ENCODE measurements at places on chromosomes 1 and 21.

DNA sequence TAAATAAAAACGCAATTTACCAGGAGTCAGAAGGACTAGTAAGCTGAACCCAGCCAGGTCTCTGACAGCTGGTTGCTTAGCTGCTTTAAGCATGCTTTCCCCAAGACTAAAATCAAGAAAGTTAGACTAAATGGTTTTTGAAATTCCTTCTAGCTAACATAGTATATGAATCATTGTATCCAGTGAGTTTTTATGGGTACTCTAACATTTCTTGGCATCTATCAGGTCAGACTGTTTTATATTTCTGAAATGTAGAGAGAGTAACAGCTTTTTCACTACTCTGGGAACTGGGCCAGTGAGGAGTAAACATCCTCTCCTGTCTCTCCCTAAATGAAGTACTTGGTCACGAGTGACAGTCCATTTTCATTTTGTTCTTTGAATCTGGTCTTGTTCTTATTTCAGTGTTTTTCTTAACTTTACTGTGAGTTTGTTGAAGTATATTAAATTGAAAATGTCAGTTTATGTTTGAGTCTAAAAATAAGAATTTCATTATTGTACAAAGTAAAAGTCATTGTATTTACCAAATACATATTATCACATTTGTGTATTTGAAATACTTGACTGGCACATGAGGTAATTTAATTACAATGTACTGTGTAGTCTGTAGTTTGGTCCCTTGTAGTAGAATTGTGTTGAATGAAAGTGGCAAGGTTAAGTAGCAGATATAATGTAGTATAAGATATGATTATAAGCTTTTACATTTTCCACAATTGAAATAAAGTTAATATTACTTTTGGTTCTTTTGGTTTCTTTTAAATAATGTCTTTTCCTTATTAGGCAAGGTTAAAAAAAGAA, 47.6 kb downstream of the PKN2 start:
- DNase-seq = peak; percentile 64

DNA sequence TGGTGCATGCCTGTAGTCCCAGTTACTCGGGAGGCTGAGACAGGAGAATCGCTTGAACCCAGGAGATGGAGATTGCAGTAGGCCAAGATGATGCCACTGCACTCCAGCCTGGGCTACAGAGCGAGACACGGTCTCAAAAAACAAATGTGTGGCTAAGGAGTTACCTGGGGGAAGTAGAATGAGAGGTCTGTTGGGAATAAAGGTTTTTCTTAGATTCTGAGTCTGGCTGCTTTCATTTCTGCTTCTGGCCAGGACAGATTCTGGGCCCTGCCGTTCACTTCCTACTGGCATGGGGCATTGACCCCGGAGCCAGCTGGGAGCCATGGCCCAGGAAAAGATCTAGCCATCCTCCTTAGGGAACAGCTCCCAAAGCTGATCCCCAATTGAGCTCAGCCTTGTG, 420 bp upstream of the DCDC2B start:
- DNase-seq = no peak

DNA sequence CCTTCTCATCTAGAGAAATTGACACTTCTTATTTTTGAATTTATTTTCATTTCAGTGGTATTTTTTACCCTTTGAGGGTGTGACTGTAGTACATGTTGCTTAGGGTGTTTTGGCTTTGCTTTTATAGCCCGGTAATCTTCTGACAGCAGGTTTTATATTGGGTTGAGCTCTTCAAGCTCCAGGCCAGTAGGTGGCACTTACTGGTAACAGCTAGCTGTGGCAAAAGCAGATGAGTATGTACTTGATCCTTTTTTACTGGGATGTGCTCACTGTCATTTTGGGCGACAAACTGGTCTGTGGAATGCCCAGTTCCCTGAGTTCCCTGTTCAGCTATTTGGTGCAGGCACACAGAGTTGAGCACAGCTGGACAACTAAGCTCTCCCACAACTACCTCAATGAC, 916.2 kb upstream of the B3GALT2 start:
- DNase-seq = peak; percentile 69

GRCh38 chr1:96346719-96347118, 374.9 kb upstream of the PTBP2 start:
- no peak for DNase-seq

- DNase-seq = no peak
These were observed 7.1 kb upstream of the IL12RB2 start for GRCh38 chr1:67300561-67300960.

DNA sequence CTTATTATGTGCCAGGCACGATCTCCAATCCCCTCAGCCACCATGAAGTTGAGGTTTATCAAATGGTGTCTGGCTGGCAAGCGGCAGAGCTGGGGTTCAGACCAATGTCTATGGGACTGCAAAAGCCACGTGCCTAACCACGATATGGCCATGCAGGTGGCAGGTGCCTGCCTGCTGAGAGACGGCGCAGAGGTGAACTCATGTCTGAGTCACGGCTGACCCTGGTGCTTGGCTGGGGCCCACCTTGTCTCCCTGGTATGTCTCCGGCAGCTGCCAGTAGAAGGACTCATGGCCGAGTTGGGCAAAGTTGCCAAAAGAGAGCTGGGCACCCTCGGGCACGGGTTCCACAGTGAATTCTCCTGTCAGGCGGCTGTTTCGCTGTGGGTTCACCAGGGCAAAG, 59.9 kb downstream of the LDLRAD2 start:
- no peak for DNase-seq

GRCh38 chr1:190169311-190170067, 308.2 kb downstream of the BRINP3 start:
- DNase-seq = no peak

DNA sequence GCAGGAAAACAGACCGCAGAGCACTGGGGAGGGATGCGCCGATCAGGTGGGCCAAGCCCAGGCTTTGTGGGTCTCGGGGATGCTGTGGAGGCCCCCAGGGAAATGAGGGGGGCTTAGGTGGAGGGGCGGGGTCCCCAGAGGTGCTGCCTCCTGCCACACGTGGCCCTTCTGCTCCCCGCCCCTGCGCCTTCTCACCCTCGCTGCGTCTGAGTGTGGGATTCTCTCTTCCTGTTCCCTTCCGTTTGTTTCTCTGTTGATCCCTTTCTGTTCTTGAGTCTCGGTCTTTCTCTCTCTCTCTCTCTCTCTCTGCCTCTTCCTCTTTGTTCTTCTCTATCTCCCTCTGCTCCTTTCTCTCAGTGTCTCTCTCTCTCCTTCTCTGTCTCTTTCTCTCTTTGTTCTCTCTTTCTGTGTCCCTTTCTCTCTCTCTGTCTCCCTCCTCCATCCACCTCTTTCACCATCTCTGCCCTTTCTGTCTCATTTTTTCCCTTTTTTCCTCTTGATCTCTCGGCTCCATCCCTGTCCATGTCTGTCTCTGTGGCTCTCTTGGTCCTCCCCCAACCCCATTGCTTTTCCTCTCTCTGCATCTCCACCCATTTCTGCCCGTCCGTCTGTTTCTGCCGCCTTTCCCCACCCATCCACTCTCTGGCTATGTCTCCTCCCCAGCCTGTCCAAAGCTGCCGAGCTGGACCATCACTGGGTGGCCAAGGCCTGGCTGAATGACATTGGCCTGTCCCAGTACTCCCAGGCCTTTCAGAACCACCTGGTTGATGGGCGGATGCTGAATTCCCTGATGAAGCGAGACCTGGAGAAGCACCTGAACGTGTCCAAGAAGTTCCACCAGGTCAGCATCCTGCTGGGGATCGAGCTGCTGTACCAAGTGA, 52.4 kb upstream of the TMEM51 start:
- DNase-seq = no peak

DNA sequence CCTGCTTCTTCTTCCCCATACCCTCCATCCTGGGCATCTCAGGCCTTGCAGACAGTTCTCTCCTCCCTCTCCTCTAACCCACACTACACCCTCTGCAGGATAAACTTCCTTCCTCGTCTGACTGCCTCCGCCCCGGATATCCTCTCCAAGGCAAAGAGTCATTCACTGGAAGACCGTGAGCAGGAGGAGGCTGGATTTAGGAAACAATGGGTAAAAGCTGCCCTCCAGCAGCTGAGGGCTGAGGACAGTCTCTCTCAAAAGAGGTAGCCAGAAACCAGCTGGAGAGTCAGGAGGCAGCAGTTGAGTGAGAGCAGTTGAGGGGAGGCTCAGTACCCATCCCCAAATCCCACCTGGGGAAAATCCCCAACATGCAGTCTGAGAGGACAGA, 1.4 kb downstream of the CSRP1 start:
- peak; percentile 95 for DNase-seq

DNA sequence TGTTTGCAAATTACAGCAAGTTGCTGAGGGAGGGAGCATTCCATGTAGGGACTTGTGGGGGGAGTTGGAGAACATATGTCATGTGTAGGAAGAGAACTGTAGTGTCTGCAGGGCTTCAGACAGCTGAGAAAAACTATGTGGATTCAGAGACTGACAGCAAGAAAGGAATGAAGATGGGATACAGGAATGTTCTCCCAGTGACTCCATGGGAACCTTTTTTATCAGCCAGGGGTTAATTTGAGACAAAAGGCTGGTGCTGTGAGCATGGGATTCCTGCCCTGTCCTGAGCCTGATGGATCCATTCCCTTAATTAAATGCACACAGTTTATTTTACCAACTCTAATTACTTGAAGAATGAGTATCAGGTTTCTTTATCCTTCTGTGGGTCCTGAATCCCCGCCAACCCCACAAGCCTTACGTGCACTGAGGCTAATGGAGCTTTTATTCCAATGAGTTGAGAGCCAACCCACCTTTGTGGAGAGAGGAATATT, 26.5 kb upstream of the PLXNA2 start:
- no peak for DNase-seq

- DNase-seq = no peak
These were observed 30.7 kb upstream of the SLC19A1 start for GRCh38 chr21:45572783-45573451.

DNA sequence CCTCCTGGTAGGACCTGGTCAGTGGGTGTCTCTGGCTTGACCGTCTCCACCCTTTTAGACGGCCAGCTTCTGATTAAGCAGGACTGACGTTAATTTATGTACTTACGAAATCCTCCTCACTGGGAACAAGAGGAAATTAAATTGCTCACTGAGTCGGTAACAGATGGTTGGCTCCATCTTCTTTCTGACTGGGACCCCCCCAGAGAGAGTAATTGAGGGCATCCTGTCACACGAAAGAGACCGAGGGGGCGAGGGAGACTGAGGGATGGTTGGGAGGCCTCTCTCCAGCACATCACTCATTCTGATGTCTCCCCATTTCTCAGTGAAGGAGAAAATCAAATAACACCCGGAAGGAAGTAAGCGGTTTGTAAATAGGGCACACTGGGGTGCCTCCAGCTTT, 104.8 kb downstream of the OMA1 start:
- DNase-seq = no peak

Data from DMS53 (cell line).